Stomach (tissue), 19 donors: ENCODE measurements at places on chromosomes 1 and 21. TPM values are rescaled to one million over a fixed set of nuclear protein-coding genes. Genes with fewer than 3 reads are reported as not detected.

Gene FABP3
- 43.0 TPM for polyA plus RNA-seq

Gene CLDN14
- 0.48 TPM for polyA plus RNA-seq

Gene SEMA6C
- 7.1 TPM for polyA plus RNA-seq

Gene PRAMEF14
- not detected for polyA plus RNA-seq

Gene VSIG8
- polyA plus RNA-seq: 0.30 TPM

Gene OR2T33
- polyA plus RNA-seq: not detected

Gene C1orf56
- polyA plus RNA-seq: 2.5 TPM

Gene RAB4A
- polyA plus RNA-seq: 43.8 TPM

Gene MAP1LC3C
- polyA plus RNA-seq: 5.4 TPM

Gene BSND
- polyA plus RNA-seq: not detected

Gene SLC2A1
- 8.4 TPM for polyA plus RNA-seq

Gene EXTL1
- 0.44 TPM for polyA plus RNA-seq

Gene APH1A
- 95.1 TPM for polyA plus RNA-seq

Gene CAMSAP2
- polyA plus RNA-seq: 6.1 TPM

Gene CA6
- not detected for polyA plus RNA-seq

Gene RAB3B
- polyA plus RNA-seq: 0.31 TPM
